ENCODE measurements at places on chromosomes 2 and 18.

- peaks cover 3% of the 10 kb centered on the region for H3K27me3 ChIP-seq
- H3K27ac ChIP-seq: no peak overlapping the region
- H3K4me1 ChIP-seq: no peaks in the 10 kb centered on the region
- peak overlapping the region; percentile 3 for H3K4me3 ChIP-seq
- DNase-seq: no peak
- H3K36me3 ChIP-seq: peaks cover 17% of the 10 kb centered on the region
Observed at GRCh38 chr2:31694444-31694843, 113.7 kb upstream of the SRD5A2 start.

GRCh38 chr2:65485839-65486238, 53.4 kb upstream of the SPRED2 start:
- peaks cover 7% of the 10 kb centered on the region for H3K27me3 ChIP-seq
- DNase-seq: no peak
- no peak overlapping the region for H3K27ac ChIP-seq
- no peak overlapping the region for H3K4me3 ChIP-seq
- H3K4me1 ChIP-seq: no peaks in the 10 kb centered on the region
- peaks cover 3% of the 10 kb centered on the region for H3K36me3 ChIP-seq

GRCh38 chr2:172377408-172377807, 50.0 kb upstream of the ITGA6 start:
- no peak overlapping the region for H3K27ac ChIP-seq
- no peaks in the 10 kb centered on the region for H3K36me3 ChIP-seq
- peaks cover 20% of the 10 kb centered on the region for H3K4me1 ChIP-seq
- H3K27me3 ChIP-seq: no peaks in the 10 kb centered on the region
- no peak for DNase-seq

- no peak overlapping the region for H3K4me3 ChIP-seq
- H3K4me1 ChIP-seq: peaks cover 11% of the 10 kb centered on the region
- H3K27ac ChIP-seq: no peak overlapping the region
- H3K27me3 ChIP-seq: peaks cover 2% of the 10 kb centered on the region
- no peak for DNase-seq
Observed at GRCh38 chr2:42246562-42246961, 77.4 kb downstream of the EML4 start.

DNA sequence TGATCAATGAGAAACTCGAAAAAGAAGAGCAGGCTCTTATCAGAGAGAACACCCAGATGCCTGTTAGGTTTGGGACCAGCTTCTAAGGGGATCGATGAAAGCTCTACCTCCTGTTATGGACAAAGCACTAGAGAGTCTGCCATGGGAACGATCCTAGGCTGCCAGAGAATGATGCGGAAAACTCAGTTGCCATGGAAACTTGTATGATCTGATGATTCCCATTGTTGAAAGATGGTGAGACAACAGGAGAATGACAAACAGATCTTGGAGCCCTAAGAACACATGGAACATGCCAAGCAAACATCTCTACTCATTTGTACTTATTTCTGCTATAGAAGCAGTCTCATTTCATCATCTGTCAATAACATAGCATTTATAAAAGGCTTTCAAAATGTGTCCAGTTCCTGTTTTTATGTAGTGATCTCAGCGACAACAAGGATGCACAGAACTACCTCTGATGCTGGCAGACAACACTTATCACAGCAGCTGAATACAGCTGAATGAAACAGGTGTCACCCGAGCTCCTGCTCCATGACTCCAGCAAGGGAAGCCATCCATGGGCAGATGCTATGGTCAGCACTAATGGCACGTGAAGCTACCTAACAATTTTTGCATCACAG, 59.6 kb downstream of the NCKAP5 start:
- no peaks in the 10 kb centered on the region for H3K36me3 ChIP-seq
- H3K27me3 ChIP-seq: peaks cover 1% of the 10 kb centered on the region
- no peak overlapping the region for H3K27ac ChIP-seq
- no peak overlapping the region for H3K4me3 ChIP-seq

- peaks cover 12% of the 10 kb centered on the region for H3K27me3 ChIP-seq
- peaks cover 4% of the 10 kb centered on the region for H3K36me3 ChIP-seq
- H3K4me1 ChIP-seq: peaks cover 34% of the 10 kb centered on the region
- H3K27ac ChIP-seq: no peak overlapping the region
- H3K4me3 ChIP-seq: no peak overlapping the region
Observed at GRCh38 chr2:235669983-235670962, 176.4 kb downstream of the AGAP1 start.

- no peak for DNase-seq
- no peak overlapping the region for H3K27ac ChIP-seq
- H3K36me3 ChIP-seq: no peaks in the 10 kb centered on the region
- H3K4me1 ChIP-seq: peaks cover 19% of the 10 kb centered on the region
- H3K4me3 ChIP-seq: no peak overlapping the region
Observed at GRCh38 chr18:57910134-57910533, 107.0 kb upstream of the ATP8B1 start.

- peaks cover 9% of the 10 kb centered on the region for H3K27me3 ChIP-seq
- H3K27ac ChIP-seq: no peak overlapping the region
- peaks cover 4% of the 10 kb centered on the region for H3K36me3 ChIP-seq
- H3K4me3 ChIP-seq: no peak overlapping the region
Observed at GRCh38 chr18:3579701-3580100, 129.7 kb downstream of the TGIF1 start.

DNA sequence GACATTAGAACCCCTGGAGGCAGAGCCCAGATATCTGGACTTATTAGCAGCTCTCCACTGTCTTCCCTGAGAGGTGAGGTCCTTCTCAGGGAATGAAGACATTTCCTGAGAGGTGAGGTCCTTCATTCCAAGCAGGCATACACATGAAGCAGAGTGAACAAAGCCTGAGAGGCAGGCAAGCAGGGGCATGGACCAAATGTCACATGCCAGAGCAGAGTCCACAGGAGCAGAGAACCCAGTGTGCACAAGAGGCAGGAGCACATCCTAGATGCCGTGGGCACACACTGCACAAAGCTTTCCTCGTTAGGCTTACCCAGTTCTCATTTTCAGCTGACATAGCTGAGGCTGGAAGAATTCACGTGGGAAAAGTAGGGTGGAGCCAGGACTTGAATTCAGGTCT, 759.9 kb upstream of the HS6ST1 start:
- no peak for DNase-seq
- no peaks in the 10 kb centered on the region for H3K36me3 ChIP-seq
- H3K4me3 ChIP-seq: no peak overlapping the region
- H3K4me1 ChIP-seq: no peaks in the 10 kb centered on the region
- no peak overlapping the region for H3K27ac ChIP-seq

GRCh38 chr18:68984342-68984741, 186.5 kb downstream of the CCDC102B start:
- no peaks in the 10 kb centered on the region for H3K27me3 ChIP-seq
- no peaks in the 10 kb centered on the region for H3K36me3 ChIP-seq
- H3K4me3 ChIP-seq: no peak overlapping the region
- H3K27ac ChIP-seq: no peak overlapping the region
- DNase-seq: no peak

DNA sequence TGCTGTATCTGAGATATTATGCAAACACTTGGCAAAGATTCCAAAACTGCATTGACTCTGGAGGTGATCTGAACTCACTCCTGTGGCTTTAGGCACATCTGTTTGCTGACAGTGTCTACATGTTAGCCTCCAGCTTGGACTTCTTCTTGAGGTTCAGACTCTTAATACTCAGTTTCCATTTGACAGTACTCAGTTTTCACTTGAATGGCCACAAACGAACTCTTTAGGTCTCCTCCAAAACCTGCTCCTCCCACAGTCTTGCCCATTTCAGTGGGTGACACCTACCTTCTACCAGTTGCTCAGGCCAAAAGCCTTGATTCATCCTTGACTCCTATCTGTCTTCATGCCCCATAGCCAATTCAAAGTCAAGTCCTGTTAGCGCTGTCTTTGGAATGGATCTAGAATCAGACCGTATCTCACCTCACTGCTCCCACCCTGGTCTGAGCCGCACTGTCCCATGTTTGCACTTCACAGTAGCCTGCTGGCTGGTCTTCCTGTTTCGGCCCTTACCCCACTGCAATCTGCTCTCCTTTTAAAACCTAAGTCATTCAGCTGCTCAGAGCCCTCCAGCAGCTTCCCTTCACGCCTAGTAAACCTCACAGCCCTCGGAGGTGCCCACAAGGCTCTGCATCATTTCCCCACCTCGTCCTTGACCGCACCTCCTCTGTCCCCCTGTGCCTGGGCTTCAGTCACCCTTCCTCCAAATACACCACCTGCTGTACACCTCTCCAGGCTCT, 10.5 kb downstream of the ATG16L1 start:
- H3K27ac ChIP-seq: peak overlapping the region; percentile 32
- H3K4me1 ChIP-seq: peaks cover 16% of the 10 kb centered on the region
- H3K36me3 ChIP-seq: peaks cover 52% of the 10 kb centered on the region

DNA sequence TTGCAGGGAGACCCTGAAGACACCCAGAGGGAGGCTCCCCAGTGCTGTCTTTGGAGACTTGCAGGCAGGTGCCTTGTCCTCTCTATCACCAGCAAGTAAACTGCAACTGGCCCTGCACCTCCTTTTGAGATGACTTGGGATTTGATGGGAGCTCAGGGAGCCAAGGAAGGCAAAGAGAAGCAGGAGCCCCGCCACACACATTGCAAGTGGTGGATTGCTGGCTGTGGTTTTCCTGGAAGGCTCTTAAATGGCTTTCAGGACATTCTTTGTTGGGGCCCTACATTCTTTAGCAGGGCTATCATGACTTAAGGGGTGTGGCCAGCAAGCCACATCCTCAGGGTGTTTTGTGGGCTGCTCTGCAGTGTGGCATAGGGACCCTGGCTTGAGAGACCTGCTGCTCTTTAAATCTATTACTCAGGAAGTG, 39.9 kb upstream of the CDC42EP3 start:
- H3K4me1 ChIP-seq: peaks cover 18% of the 10 kb centered on the region
- no peaks in the 10 kb centered on the region for H3K27me3 ChIP-seq
- H3K27ac ChIP-seq: no peak overlapping the region

DNA sequence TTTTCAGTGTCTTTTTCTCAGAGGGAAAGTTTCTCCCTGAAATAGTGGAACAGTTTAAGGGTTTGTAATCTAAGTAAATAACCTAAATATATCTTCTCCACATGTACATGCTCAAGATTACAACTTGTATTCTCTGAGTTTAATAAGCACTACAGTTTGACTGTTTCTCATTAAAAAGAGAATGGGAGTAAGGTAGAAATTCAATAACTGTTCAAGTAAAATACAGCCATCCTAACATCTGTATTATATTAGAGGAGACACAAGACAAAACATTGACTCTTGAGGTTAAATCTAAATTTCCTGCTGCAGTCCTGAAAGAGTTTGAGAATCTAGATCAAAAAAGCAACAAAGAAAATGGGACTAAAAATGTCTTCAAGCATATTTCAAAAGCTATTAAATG, 73.0 kb upstream of the ZNF397 start:
- DNase-seq: no peak
- H3K4me1 ChIP-seq: no peaks in the 10 kb centered on the region
- H3K36me3 ChIP-seq: no peaks in the 10 kb centered on the region
- no peak overlapping the region for H3K27ac ChIP-seq

GRCh38 chr18:56067214-56067894, 479.4 kb upstream of the TCF4 start:
- no peak overlapping the region for H3K4me3 ChIP-seq
- H3K27me3 ChIP-seq: no peaks in the 10 kb centered on the region
- no peaks in the 10 kb centered on the region for H3K36me3 ChIP-seq
- no peak for DNase-seq

- no peak overlapping the region for H3K27ac ChIP-seq
- H3K36me3 ChIP-seq: no peaks in the 10 kb centered on the region
- peaks cover 19% of the 10 kb centered on the region for H3K4me1 ChIP-seq
- H3K4me3 ChIP-seq: no peak overlapping the region
- no peak for DNase-seq
Observed at GRCh38 chr2:234422981-234423431, 73.9 kb downstream of the ARL4C start.

DNA sequence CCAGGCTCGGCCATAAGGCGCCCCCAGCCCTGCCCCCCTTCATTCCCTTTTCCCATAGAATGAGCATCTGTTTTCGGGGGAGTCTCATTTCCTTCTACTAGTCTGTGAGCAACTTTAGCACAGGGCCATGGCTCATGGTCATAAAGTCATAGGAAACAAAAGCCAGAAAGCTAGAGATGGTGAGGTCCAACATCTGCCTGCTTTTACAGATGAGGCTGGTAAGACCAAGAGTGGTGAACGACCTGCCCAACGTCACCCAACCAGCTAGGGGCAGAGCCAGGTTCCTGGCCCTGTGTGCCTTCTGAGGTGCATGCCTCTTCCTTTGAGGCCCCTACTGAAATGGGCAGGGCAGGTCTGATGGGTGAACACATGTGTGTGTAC, 212.7 kb downstream of the DYSF start:
- H3K27me3 ChIP-seq: peaks cover 29% of the 10 kb centered on the region
- no peak overlapping the region for H3K4me3 ChIP-seq
- no peak for DNase-seq
- no peak overlapping the region for H3K27ac ChIP-seq
- no peaks in the 10 kb centered on the region for H3K4me1 ChIP-seq

DNA sequence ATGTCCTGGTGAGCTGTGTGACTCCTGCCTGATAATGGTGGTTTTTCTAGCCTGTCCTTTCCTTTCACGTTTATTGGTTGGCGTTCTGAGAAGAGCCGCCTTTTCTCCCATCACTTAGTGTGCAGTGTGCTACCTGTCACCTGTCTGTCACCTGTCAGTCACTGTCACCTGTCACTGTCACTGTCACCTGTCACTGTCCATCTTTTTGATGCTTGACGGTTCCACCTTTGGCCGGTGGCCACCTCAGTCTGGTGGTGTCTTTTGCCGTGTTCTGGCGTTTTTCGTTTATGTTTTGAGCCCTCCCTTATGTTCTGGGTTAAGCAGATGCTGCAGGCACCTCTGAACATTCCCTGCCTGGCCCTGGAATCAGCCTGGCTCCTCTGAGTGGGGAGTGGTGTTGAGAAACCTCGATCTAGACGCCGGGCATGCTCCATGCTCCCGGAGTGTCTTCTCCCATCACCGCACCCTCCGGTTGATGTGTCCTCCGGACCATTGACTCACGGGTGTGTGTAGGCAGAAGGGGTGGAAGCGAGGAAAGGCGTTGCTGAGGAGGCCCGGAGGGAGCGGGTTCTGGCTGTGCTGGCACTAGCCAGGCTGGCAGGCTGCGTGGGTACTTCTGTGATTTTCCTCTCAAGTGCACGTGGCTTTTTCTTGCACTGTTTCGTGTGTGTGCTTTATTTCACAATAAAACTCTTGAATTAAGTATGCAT, 20.7 kb downstream of the DTYMK start:
- no peak overlapping the region for H3K4me3 ChIP-seq
- H3K36me3 ChIP-seq: peaks cover 24% of the 10 kb centered on the region
- no peaks in the 10 kb centered on the region for H3K4me1 ChIP-seq
- peaks cover 2% of the 10 kb centered on the region for H3K27me3 ChIP-seq
- no peak overlapping the region for H3K27ac ChIP-seq
- no peak for DNase-seq

DNA sequence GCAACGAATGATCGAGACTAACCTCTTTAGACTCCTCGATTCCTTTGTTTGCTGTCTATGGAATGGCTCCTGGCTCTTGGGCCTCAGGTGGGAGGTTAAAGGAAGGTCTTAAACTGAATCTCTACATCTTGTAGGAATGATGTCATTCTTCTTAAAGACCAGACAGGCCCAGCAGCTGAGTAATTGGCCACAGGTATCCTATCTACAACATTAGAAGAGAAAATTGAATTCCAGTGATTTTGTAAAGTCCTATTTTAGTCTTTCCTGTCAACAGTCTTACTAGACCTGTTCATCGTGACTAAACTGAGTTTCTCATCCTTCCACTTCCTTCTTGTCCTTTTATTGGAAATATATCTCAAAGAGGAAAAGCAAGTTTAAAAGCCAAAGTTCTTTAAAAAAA, 274.8 kb downstream of the ALPK2 start:
- DNase-seq: no peak
- no peak overlapping the region for H3K4me3 ChIP-seq
- H3K4me1 ChIP-seq: peaks cover 6% of the 10 kb centered on the region

All from endothelial cell (in vitro differentiated cells).